Stimulated activated CD4-positive, alpha-beta T cell treated with anti-CD3 and anti-CD28 coated beads, Interleukin-12 subunit alpha, Interleukin-12 subunit beta, amount 100 ng/mL, for 24 hours (primary cell): ENCODE measurements at places on chromosomes 3 and 15.

DNA sequence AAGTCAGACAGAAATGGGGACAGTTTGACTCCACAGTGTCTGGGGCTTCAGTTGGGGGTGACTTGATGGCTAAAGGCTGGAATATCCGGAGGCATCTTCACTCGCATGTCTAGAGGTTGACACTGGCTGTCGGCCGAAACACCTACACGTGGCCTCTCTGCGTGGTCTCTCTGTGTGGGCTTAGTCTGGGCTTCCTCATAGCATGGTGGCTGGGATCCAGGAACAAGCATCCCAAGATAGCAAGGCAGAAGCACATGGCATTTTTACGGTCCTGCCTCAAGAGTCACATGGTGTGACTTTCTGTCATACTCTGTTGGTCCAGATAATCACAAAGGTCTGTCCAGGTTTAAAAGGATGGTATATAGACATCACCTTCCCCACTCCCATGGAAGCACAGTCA, 34.5 kb downstream of the MAGI1 start:
- DNase-seq: no peak

GRCh38 chr15:77127626-77128025, 56.7 kb upstream of the TSPAN3 start:
- no peak for DNase-seq

GRCh38 chr15:40282147-40282868, 556 bp downstream of the ANKRD63 start:
- DNase-seq: peak; percentile 24

GRCh38 chr3:30733209-30733608, 126.8 kb downstream of the TGFBR2 start:
- DNase-seq: no peak

DNA sequence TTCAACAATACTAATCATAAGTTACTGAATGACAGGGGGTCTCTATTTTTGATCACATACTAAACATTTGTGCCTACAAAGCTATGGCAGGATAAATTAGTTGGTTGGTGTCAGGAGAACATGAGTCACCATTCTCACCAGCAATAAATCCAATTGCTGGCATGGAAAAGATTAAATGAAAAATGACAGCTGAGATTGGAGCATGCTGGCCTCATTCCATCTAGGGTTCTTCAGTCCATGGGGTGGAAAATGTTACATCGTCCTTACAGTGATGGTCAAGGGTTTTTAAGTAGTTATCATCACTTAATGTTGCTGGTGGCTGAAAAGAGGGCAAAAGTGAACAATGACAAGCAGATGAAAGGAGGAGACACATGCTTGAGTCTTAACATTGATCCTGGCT, 180.1 kb upstream of the BCL6 start:
- DNase-seq: no peak

DNA sequence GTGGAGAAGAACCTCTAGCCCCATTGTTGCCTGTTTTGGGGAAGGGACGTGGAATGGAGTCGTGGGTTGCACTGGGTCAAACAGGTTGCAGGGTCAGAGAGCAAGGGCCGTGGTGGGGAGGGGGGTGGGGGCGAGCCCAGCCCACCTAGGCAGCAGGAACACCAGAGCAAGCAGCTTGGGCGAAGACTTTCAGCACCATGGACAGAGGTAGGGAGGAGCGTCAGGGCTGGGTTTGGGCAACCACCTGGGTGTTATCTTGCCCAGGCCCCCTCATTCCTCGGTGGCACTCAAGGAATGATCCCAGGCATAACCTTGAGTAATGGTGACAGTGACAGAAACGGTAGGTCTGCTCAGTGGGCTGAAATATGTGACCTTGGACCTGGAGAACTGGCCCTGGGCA, 45.9 kb upstream of the TMEM115 start:
- DNase-seq: no peak

DNA sequence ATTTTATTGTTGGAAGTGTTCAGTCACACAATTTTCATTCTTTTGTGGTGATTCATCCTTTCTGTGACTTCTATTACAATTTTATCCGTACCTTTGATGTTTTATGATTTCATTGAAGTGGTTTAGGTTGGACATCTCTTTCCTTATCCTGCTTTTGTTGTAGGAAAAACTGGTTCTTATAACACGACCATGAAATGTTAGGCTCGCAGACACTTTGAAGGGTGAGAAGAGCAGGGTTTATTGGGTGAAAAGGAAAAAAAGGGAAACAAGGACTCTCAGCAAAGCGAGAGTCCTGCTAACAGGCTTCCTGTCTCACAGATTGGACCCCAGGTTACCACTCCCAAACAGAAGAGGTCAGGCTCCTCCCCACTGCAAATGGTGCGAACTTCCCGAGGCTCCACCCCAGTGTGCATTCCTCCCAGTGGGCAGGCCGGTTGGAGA, 257.4 kb downstream of the STXBP5L start:
- DNase-seq: no peak

- DNase-seq: no peak
Measured at GRCh38 chr3:25621087-25621486, 43.6 kb downstream of the TOP2B start.

DNA sequence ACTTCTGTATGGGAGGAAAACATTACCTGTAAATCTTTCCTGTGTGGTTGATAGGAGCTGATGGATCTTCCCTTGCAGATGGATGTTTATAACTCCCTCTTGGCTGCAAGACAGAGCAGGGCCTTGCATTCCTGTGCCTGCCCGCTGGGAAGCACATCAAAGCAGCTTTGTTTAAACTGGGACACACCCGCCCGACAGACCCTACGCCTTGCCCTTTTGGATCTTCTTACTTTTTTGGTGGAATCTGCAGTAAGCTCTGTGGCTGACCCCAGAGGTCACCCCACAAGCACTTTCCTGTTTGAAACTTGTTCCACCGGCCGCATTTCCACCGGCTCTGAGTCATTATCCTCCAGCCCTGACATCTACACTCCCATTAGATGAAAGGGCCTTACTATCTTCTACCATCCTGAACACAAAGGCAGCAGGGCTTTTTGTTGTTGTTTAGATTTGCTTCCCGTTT, 244.1 kb upstream of the STT3B start:
- peak; percentile 18 for DNase-seq

- DNase-seq: no peak
Measured at GRCh38 chr3:57179580-57180410, 14.6 kb upstream of the IL17RD start.

DNA sequence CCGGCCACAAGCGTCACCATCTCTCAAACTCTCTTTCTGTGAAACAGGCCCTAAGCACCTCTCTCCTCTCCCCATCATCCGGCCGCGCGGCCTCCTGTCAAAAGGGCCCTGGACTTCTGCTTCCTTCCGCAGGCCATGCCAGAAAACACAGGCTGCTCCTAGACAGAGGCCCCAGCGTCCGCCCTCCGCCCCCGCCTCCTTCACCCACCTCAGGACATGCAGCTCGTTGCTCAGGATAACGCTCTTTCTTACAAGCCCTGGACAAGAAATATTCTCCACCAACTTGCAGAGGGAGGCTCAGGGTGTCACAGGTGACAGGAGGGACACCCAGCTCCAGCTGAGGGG, 212.0 kb downstream of the XXYLT1 start:
- DNase-seq: no peak

DNA sequence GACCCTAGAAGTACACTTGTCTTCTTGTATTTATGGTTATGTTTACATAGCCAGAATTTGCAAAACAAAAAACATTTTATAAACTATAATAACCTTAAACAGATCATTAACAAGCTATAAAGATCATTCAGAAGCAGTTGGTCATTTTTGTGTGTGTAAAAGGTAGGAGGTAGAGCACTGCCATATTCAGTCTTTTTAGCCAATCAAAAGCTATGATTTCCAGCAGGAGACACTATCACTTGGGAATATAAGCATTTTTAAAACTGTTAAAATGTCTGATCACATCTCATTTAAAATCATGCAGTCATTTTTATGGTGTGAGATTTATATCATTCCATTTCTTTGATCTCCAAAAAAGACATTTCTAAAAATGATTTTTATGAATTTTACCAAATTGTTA, 42.6 kb upstream of the ATP2C1 start:
- no peak for DNase-seq

DNA sequence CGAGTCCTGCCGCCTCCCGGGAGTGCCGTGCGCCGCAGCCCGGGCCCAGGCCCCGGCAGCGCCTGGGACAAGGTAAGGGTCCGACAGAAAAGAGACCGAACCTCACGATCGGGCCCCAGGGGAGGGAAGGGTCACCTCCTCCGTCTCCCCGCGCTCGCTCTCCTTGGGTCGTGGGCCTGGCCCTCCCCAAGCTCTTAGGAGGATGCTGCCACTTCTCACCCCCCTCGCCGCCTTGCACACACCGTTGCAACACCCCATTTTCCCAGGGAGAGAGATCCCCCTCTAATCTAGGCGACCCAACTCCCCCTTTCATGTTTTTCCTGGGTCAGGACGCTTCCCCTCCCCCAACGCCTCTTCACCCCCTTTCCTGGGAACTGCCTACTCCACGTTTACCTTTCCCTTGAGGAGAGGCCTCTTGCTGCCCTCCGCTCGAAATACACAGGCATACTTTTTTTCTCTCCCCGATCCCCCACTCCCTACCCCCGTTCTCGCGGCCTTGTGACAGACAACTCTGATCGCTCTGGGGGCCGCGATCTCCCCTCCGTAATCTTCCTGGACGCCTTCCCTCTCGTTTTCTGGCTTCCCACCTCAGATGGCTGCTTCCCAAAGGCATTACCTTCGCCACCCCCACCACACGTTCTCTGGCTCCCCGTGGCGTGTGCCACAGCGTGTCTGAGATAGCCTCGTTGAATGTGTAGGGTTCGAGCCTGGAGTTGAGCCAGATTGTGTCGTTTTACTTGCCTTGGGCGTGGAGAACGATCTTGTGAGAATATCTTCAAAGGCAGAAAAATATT, 688 bp downstream of the SETD5 start:
- no peak for DNase-seq

GRCh38 chr3:43338295-43338694, 52.0 kb downstream of the SNRK start:
- no peak for DNase-seq

- DNase-seq: no peak
Measured at GRCh38 chr3:65617787-65618186, 420.9 kb downstream of the MAGI1 start.

DNA sequence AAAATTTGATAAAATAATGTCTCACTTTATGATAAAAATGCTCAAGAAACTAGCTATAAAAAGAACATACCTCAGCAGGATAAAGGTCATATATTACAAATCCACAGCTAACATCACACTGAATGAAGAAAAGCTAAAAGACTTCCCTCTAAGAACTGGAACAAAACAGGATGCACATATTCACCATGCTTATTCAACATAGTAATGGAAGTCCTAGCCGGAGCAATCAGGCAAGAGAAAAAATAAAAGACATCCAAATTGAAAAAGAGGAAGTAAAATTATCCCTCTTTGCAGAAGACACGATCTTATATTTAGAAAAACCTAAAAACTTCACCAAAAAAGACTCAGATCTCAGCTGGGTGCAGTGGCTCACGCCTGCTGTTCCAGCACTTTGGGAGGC, 34.0 kb downstream of the SENP7 start:
- DNase-seq: no peak

- peak; percentile 46 for DNase-seq
Measured at GRCh38 chr15:85380812-85381642, 624 bp downstream of the AKAP13 start.

DNA sequence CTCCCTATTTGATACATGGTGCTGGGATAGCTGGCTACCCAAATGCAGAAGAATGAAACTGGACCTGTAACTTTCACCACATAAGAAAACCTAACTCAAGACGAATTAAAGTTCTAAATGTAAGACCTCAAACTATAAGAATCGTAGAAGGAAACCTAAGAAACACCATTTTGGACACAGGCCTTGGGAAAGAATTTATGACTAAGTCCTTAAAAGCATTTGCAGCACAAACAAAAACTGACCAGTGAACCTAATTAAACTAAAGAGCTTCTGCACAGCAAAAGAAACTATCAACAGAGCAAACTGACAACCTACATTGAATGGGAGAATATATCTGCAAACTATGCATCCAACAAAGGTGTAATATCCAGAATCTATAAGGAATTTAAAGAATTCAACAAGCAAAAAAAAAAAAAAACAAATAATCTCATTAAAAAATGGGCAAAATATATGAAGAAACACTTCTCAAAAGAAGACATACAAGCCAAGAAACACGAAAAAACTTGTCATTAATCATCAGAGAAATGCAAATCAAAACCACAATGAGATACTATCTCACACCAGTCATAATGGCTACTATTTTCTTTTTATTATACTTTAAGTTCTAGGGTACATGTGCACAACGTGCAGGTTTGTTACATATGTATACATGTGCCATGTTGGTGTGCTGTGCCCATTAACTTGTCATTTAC, 37.0 kb downstream of the HDGFL3 start:
- no peak for DNase-seq

GRCh38 chr3:58508437-58508836, 16.5 kb downstream of the KCTD6 start:
- no peak for DNase-seq

DNA sequence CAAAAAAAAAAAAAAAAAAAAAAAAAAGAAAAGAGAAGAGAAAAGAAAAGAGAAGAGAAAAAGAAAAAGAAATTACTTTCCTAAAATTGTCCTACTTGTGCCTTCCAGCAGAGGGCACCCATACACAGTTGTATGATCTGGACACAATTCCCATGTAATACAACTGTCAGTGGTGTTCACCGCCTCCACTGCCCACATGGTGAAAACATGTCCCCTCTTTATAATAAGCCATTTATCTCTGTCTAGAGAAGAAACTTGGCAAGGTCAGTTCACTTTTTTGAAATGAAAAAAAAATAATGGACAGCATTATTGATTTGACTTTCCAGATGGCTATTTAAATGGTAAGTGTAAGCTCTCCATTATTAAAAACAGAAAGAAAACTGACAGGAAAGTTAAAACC, 459.4 kb downstream of the GBE1 start:
- peak; percentile 2 for DNase-seq

DNA sequence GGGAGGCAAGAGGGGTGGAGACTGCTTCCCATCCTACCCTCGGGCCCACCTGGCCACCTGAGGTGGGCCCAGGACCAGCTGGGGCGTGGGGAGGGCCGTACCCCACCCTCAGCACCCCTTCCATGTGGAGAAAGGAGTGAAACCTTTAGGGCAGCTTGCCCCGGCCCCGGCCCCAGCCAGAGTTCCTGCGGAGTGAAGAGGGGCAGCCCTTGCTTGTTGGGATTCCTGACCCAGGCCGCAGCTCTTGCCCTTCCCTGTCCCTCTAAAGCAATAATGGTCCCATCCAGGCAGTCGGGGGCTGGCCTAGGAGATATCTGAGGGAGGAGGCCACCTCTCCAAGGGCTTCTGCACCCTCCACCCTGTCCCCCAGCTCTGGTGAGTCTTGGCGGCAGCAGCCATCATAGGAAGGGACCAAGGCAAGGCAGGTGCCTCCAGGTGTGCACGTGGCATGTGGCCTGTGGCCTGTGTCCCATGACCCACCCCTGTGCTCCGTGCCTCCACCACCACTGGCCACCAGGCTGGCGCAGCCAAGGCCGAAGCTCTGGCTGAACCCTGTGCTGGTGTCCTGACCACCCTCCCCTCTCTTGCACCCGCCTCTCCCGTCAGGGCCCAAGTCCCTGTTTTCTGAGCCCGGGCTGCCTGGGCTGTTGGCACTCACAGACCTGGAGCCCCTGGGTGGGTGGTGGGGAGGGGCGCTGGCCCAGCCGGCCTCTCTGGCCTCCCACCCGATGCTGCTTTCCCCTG, 2.2 kb upstream of the FES start:
- no peak for DNase-seq

GRCh38 chr3:108495717-108496116, 14.7 kb downstream of the MYH15 start:
- DNase-seq: no peak

GRCh38 chr3:127637546-127637945, 8.6 kb downstream of the PODXL2 start:
- DNase-seq: no peak

GRCh38 chr3:186534113-186534669, 10.0 kb downstream of the CRYGS start:
- peak; percentile 39 for DNase-seq
